CD8-positive, alpha-beta T cell (primary cell): ENCODE measurements at places on chromosomes 7 and 10.

- no peak for DNase-seq
These were observed 9.1 kb downstream of the MDFIC start for GRCh38 chr7:114930829-114931655.

GRCh38 chr7:135946289-135947055 lies 30.7 kb downstream of the MTPN start:
- no peak for DNase-seq

DNA sequence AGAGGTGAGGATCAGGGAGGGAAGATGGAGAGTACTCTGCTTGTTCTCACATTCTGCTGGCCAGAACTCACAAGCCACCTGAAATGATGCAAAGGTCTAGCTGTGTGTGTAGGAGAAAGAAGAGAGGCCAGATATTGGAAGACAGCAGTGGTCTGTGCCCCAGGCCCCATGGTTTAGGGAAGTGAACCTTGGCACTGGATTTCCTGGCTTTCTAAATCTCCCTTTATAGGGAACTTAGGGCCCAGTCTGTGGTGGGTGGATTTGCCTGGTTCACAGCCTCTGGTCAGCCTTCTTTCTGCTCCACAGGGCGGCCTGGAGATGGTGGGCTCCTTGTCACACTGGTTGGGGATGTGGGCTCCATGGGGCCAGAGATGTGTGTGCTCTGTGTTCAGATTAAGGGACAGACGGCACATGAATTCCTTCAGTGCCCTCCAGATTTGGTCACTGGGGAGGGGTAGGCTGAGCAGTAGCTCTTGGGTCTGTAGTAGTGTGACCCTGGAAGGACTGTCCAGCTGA lies 9.5 kb upstream of the SH2D4B start:
- no peak for DNase-seq

GRCh38 chr7:151012911-151013347 lies 11.4 kb downstream of the ATG9B start:
- DNase-seq: no peak

GRCh38 chr10:115049960-115050359 lies 43.2 kb upstream of the ATRNL1 start:
- DNase-seq: no peak

- no peak for DNase-seq
These were observed 1391.1 kb upstream of the LRRTM3 start for GRCh38 chr10:65534771-65535170.

GRCh38 chr7:39333701-39334100 lies 232.5 kb upstream of the YAE1 start:
- DNase-seq: no peak

GRCh38 chr10:124798364-124798763 lies 3.3 kb upstream of the ABRAXAS2 start:
- no peak for DNase-seq

DNA sequence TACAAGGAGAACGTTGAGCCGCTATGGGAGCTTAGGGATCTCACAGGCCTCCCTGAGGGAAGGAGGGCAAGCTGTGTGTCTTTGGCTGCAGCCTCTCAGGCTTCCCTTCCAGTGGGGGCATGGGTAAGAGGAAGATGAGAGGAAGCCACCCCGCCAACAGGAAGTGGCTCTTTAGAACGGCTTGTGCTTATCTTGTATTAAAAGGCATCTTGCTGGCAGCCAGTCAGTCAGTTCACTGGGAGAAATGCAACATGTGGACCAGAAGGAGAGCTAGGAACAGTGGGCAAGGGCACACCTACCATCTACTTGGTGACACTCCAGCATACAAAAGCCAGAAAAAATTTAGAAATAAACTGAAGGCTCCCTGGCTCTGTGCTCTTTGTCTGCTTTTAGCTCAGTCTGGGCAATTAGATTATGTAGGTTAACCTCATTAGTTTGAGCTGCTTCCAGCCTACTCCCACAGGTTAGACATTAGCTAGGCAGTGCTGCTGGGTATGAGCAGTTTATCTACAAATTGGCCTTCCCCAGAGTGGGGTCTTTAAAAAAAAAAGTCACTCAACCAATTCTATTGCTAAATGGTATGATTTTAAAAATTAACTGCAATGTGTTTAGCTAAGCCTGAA lies 595.9 kb downstream of the KCNMA1 start:
- DNase-seq: peak; percentile 16

DNA sequence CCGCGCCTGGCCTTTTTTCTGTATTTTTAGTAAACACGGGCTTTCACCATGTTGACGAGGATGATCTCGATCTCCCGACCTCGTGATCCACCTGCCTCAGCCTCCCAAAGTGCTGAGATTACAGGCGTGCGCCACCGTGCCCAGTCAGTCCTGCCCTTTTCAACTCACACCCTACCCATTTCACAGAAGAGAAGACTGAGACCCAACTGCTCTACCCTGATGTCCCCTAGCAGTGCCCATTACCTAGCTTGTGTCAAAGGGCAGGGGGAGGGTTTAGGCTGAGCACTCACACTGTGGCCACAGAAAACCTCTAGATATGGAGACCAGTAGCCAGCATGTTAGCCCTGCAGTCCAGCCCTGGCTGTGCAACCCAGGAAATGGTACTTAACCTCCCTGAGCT lies 15.7 kb downstream of the MMD2 start:
- no peak for DNase-seq

DNA sequence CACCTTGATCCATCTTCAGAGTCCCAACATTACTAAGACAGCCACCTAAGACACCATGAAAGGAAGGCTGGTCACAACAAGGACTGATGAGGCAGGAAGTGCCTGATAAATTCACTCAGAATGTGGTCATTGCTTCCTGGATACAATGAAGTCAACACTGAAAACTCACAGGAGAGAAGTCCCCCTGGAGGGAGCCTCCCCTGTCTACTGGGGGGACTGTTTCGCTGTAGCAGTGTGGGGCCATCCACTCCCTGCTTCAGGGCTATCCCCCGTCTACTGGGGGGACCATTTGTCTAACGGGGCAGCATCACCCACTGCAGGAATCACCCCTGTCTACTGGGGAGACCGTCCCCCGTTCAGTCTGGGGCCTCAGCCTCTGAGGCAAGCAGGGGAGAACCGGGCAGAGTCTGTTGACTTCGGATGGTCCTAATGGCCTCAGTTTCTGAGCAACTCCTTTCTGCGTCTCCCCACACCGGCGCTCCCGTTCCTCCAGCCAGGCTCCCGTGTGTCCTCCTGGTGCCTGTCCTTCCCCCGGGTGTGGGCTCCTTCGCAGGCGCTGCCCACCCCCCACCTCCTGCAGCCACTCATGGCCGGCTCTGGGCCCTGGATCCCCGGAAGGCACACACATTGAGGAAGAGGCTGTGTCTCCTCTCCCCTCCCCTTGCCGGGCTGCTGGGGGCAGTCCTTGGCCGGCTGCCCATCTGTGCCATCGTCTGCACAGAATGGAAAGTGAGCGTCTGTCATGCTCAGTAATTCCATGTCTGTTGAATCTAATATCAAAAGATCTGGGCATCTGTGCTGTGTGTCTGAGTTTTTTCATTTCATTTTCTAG lies 59.9 kb upstream of the DNAJB6 start:
- DNase-seq: peak; percentile 76

DNA sequence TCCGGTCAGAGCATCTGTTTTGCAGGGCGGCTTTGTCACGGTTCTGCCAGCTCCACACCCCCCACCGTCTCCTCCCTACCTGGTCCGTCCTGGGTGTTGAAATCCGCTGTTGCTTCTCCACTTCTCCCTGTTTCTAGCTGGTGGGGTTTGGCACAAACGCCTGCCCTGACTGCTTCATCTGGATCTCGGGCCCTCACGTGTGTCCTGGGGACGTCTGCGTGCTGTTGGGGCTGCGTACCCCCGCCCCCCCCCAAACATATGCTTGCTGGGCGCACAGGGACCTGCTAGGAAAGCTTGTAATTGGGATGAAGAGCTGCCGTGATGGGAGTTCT lies 11.3 kb downstream of the AMZ1 start:
- no peak for DNase-seq

GRCh38 chr10:1465418-1465911 lies 271.9 kb downstream of the ADARB2 start:
- no peak for DNase-seq
